ENCODE measurements at places on chromosomes 4 and X. TPM values are rescaled to one million over a fixed set of nuclear protein-coding genes. Genes with fewer than 3 reads are reported as not detected.

Gene HMX1
- total RNA-seq = 0.19 TPM

Gene USP17L26
- total RNA-seq = not detected

Gene QRFPR
- not detected for total RNA-seq

Gene PDCL2
- not detected for total RNA-seq

Gene PFKFB1
- total RNA-seq = 0.08 TPM

Gene CENPVL2
- not detected for total RNA-seq

Gene SLIT2
- total RNA-seq = 0.03 TPM

Gene NSG1
- total RNA-seq = 9.4 TPM

Gene SPANXD
- total RNA-seq = not detected

Gene GPRASP3
- 3.3 TPM for total RNA-seq

Gene PPBP
- total RNA-seq = 0.21 TPM

Gene AKAP4
- not detected for total RNA-seq

Gene USP51
- total RNA-seq = 0.54 TPM

Gene GDPD2
- total RNA-seq = 0.14 TPM

Gene CSAG1
- not detected for total RNA-seq

Gene UGT2B10
- total RNA-seq = 0.15 TPM

Gene TMEM47
- total RNA-seq = 1.2 TPM

Gene FAM47E
- not detected for total RNA-seq

Gene ZNF157
- total RNA-seq = not detected

Gene NHS
- total RNA-seq = 2.1 TPM

Gene STPG2
- not detected for total RNA-seq

Gene BMPR1B
- 4.8 TPM for total RNA-seq

Gene KLHL4
- total RNA-seq = 6.2 TPM

Gene LEF1
- total RNA-seq = not detected

Gene LPAR4
- not detected for total RNA-seq

Gene RNF212
- 2.3 TPM for total RNA-seq

Gene ZCCHC13
- not detected for total RNA-seq

Gene GATA1
- total RNA-seq = not detected

Gene SLC2A9
- 0.83 TPM for total RNA-seq

Gene WDR17
- 3.3 TPM for total RNA-seq

Gene USP26
- not detected for total RNA-seq

Gene HTN3
- not detected for total RNA-seq

Gene FBXW7
- 7.2 TPM for total RNA-seq

Gene DDIT4L
- total RNA-seq = 0.21 TPM

Gene ZNF732
- not detected for total RNA-seq

Gene MYOZ2
- total RNA-seq = not detected

Gene MAGEE1
- 3.5 TPM for total RNA-seq

Gene TDO2
- total RNA-seq = 0.59 TPM

Gene PRRG1
- total RNA-seq = 4.0 TPM

Gene MAGEA1
- total RNA-seq = 0.13 TPM

Gene CLDN34
- total RNA-seq = not detected

Gene CT55
- total RNA-seq = not detected

Gene CT45A5
- not detected for total RNA-seq

Gene MAGED4B
- 10.4 TPM for total RNA-seq

Gene MEPE
- total RNA-seq = not detected

Data from A549 treated with Mapracorat at 1 μM for 4 hours (cell line).